ENCODE measurements at places on chromosomes 11 and 22.

DNA sequence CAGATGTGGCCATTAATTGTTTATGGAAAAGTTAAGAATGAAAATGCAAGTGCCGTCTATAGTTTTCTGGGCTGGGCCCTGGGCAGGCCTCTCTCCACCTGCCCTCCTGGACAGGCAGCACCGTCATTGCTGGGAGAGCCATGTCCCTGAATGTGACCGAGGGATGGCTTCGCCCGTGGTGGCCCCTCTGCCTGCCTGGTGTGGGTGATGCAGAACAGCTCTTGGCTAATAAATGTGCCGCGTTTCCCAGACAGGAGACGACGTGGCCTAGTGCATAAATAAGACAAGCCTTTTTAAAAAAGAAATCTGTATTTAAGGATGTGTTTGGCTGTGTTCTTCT lies 407.3 kb downstream of the TBC1D22A start:
- DNase-seq, result no peak

GRCh38 chr22:19520007-19520406 lies 4.2 kb downstream of the CLDN5 start:
- no peak for DNase-seq

GRCh38 chr22:42173183-42173926 lies 42.7 kb upstream of the CYP2D6 start:
- no peak for DNase-seq

DNA sequence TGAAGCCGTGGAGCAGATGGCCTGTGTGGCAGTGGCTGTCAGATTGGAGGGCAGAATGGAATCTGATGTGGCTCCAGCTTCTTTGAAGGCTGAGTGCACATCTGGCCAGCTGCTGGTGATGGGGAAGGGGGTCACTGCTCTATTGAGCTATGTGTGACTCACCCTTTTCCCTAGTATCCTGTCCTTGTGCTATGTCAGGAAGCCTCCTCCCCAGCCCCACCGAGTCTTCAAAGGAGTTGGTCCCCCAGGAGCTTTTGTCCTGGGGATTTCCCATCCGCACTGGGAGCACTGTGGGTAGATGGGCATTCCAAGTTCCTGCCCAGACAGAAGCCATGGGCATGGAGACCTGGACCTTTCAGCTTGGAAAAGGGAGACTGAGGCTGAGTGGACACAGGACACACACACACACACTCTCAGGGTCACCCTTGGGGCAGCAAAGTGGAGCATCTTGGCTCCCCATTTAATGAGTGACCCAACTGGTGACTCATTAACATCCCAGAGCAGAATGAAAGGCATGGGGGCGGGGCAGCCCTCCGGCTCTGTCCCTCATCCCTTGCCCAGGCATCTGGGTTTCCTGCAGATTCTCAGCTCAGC lies 3.3 kb downstream of the SERPINH1 start:
- no peak for DNase-seq

DNA sequence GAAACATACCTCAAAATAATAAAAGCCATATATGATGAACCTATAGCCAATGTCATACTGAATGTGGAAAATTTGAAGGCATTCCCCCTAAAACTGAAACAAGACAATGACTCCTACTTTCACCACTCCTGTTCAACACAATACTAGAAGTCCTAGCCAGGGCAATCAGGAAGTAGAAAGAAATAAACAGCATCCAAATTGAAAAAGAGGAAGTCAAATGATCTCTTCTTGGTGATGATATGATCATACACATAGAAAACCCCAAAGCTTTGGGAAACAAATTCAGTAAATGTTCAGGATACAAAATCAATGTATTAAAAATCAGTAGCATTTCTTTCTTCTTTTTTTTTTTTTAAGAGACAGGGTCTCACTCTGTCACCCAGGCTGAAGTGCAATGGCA lies 109.9 kb downstream of the DLG2 start:
- peak; percentile 67 for DNase-seq

- DNase-seq, result no peak
Measured at GRCh38 chr11:65429068-65429681, 6.6 kb downstream of the NEAT1 start.

DNA sequence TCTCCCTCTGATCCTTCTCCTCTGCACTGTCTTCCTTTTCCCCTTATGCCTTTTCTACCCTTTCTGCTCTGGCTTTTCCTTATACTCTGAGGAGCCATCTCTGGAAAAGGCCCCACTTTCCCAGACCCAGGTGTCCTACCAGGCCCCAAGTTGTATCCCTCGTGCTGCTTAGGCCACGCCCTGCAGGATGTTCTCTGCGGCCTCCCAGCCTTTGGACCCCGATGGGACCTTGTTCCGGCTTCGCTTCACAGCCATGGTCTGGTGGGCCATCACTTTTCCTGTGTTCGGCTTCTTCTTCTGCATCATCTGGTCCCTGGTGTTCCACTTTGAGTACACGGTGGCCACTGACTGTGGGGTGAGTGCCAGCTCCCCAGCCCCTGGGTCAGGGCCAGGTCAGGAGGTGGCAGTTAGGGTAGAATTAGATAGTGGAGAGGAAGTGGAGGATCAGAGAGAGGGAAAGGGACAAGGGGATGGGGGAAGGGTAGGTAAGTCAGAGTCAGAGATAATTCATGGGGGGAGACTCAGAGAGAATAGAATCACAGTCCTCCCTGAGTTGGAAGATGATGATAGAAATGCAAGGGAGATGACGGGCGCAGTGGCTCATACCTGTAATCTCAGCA lies 8.9 kb downstream of the PGAP2 start:
- peak; percentile 64 for DNase-seq

GRCh38 chr11:66324664-66325063 lies 7.8 kb upstream of the CD248 start:
- DNase-seq, result no peak

- no peak for DNase-seq
Measured at GRCh38 chr22:22375576-22376351, 131.2 kb downstream of the VPREB1 start.

- DNase-seq, result no peak
Measured at GRCh38 chr11:60762851-60763691, 6.4 kb downstream of the MS4A15 start.

- DNase-seq, result no peak
Measured at GRCh38 chr11:62202910-62203309, 5.6 kb upstream of the SCGB2A1 start.

DNA sequence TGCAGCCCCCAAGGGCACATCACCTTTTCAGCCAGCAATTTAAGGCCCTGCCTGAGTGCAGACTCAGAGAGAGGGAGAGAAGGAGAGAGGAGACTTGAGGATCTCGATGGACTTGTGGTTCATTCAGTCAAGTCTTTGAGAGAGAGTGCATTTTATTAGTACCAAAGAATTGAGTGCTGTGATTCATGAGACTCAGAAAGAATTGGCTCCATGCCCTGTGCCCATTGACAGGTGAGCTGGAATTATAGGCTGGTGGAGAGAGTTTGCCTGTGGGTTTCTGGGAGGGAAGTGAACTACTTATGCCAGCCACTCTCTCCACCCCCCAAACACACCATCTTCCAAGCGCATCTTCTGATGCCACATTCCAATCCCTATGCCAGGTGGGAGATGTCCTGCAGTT lies 236.8 kb downstream of the MN1 start:
- DNase-seq, result no peak

GRCh38 chr11:36010010-36010740 lies 66.3 kb downstream of the LDLRAD3 start:
- no peak for DNase-seq

DNA sequence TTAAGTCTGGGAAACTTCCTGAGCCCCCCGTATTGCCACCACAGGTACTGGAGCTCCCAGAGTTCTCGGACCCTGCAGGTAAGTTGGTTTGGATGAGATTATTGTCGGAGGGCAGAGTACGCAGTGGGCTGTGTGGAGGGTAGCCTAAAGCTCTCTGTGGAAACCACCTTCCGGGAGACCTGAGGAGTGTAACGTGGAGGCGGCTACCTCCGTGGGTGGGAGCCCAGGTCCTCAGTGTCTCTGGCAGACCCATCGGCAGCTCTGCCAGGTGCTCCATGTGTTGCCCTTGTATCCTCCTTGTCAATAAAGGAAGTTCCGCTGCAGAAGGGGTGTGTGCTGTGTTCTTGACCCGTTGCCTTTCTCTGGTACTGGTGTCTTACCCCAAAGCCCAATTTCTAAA lies 61.4 kb downstream of the SYT13 start:
- no peak for DNase-seq

- no peak for DNase-seq
Measured at GRCh38 chr11:86726118-86726753, 53.8 kb upstream of the ME3 start.

DNA sequence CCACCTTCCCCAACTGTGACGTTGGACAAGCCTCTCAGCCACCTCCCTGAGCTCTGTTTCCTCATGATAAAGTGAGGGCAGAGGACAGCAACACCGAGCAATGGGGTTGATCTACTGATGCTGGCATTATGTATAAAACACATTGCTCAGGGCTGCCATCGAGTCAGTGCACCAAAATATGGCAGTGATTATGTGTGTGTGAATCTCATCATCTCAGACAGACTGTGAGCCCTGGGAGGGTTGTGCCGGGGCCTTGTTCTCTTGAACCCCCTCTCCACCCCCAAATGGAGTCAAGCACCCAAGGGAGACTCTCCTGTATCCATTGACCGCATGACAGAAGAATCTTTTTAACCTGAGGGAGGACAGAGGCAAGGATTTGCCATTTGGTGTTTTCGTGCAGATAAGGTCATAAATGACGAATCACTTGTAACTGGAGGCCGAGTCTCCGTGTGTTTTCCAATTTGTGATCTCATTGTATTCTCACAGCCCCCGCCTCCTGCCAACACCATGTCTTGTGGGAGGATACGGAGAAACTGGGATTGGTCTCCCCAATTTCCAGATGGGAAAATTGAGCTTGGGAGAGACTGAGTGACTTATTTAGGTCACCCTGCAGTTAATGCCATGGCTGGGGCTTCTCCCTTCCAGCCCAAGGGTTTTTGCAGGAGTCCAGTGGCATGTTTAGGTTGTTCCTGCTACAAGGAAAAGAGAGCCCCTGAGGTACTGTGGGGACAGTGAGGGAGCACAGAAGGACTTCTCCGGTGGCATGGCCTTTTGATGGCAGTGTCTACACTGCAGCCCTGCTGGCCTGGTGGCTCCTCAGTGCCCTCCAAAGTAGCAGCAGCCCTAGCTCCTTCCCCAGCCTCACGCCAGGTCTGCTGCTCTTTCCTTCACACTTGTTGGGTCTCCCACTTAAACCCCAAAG lies 52.4 kb downstream of the CHRDL2 start:
- DNase-seq, result no peak

DNA sequence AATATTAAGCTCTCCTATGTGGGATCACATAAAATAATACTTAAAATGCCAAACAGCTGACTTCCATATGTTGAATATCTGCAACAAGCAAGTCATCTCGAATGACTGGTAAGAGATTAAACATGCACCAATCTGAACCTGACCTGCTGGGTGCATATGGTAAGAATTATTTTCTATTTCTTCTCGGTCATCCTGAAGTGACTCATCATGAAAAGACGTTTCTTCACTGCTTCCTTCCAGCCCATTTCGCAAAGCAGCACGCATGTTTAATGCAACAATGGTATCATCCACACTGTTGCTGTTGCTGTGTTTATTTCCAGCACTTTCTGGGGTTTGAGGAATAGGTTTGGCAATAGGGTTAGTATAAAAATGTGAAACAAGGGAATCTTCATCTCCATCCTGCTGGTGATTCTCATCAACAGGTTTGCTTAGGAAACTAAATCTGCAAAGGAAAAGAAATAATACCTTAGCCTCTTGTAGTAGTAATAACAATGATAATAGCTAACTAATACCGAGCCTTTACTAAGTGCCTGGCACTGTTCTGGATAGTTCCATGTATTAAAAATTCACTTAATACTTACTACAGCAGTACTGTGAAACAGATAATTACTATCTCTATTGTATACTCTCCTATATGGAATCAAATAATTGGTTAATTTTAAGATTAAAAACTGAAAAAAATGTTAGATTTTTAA lies 52.0 kb upstream of the CHRNA10 start:
- peak; percentile 85 for DNase-seq

- DNase-seq, result no peak
Measured at GRCh38 chr11:66151273-66151672, 81.2 kb downstream of the PACS1 start.

DNA sequence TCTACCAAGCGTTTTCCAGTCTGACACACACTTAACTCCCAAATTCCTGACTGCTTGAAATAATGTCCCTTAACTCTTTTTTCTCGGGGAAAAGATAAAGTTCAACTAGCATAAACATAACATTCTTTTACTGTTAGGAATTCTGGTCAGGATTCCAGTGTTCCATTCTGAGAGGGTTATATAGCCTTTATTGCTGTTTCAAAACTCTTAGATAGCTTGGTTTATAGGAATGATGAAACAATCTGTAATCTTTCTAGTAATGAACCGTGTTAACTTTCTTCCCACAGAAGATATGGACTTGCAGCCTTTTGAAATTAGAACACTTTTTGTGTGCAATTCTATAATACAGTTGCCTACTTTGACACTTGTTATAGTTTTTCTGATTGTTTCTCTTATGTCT lies 8.6 kb downstream of the REXO2 start:
- no peak for DNase-seq

All from MV-4-11 (cell line).